ENCODE measurements at places on chromosomes 6 and 20.
A peak's percentile ranks its signal among the peaks of the same experiment; 100 is the strongest.

GRCh38 chr6:154602296-154602695 is 91.8 kb upstream of the CNKSR3 start:
- no peak for DNase-seq

DNA sequence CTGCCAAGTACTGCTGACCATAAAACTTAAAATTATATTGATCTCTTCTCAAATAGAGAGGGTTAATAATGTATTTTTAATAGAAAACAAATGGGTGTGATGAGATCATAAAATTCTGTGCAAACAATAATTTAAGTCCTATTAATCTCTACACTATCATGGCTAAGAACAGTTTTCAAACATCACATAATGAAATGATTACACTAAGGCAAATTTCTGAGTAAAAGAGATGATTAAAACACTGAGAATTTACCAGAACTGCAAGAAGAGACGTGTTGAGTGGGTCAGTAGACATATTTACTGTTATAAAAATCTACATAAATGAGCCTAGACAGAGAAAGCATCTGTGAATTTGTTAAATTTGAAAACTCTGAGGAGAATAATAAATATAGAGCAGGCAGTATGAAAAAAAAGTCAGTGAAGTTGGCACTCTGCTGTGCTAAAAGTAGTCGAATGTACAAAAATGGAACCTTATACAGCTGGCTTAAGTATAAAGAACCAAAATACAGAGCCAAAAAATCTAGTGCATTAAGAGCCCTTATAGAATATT is 302.6 kb upstream of the MANEA start:
- DNase-seq, result no peak

GRCh38 chr6:43331891-43332290 is 23.3 kb upstream of the CRIP3 start:
- no peak for DNase-seq

GRCh38 chr6:91278416-91278815 is 691.5 kb upstream of the MAP3K7 start:
- peak; percentile 24 for DNase-seq

DNA sequence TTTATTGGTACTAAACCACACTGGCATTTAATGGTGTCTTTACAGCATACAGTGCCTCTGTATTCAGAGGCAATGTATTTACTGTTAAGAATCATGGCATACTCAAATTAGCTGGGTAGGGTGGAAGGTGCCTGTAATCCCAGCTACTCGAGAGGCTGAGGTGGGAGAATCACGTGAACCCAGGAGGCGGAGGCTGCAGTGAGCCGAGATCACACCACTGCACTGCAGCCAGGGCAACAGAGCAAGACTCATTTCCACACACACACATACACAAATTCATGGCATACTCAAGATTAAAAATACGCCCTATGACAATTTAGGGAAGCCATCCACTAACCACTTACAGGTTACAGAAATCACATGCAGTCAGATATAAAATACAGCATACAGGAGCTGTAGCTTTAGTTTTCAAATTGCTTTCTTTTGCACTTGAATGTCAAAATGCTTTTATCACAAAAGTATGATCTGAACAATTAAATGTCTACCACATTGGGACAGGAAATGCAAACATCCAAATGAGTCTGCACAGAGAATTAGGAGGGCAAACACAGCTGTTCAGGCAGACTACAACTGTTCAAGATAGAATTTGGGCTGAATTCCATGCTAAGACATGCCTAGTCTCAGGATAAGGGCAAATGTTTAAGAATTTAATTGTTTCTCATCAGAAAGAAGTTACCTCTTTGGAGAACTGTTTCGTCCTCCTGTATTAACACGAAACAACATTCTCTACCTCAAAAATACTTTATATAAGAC is 36.4 kb downstream of the CSNK2A1 start:
- no peak for DNase-seq

GRCh38 chr6:98833057-98833306 is 1.4 kb upstream of the POU3F2 start:
- no peak for DNase-seq

GRCh38 chr20:50762045-50762422 is 30.7 kb downstream of the PARD6B start:
- DNase-seq, result no peak

Data from RCC 7860 (cell line).